CD4-positive, alpha-beta T cell treated with Interleukin-12 subunit alpha and Interleukin-12 subunit beta, for 1 hour (primary cell): ENCODE measurements at places on chromosomes 1 and 21.

DNA sequence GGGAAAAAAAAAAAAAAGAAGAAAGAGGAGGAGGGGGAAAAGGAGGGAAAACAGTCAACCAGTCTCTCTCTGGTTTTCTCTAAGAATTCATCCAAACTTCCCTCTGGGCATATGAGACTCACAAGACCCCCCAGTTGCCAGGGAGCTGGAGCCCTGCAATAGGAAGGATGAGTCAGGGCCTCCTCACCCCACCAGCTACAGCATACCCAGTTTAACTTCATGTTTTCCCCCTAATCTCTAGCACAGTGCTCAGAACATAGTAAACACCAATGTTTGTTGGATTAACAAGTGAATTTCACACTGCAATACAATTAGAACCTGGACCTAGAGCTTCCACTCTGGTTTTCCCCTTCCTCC, 7.8 kb downstream of the F11R start:
- no peak for DNase-seq

GRCh38 chr1:100452641-100453040, 85.3 kb upstream of the GPR88 start:
- DNase-seq = peak; percentile 79

DNA sequence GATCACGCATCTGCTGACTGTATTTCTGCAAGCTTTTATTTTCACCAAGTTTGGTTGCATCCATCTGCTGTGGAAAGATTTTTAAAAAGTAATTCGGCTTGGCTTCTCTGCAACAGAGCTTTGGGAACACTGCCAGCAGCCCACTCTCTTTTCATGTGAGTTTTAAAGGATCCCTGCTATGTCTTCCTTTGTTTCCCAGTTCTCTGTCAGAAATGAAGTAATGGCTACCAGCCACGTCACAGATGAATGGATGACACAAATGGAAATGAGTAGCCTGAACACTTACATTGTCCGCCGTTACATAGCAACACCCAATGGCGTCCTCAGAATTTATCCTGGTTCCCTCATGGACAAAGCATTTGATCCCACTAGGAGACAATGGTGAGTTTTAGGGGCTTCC, 80.6 kb upstream of the RAVER2 start:
- DNase-seq = no peak

- no peak for DNase-seq
These were observed 26.8 kb upstream of the ABCB10 start for GRCh38 chr1:229585338-229585737.

DNA sequence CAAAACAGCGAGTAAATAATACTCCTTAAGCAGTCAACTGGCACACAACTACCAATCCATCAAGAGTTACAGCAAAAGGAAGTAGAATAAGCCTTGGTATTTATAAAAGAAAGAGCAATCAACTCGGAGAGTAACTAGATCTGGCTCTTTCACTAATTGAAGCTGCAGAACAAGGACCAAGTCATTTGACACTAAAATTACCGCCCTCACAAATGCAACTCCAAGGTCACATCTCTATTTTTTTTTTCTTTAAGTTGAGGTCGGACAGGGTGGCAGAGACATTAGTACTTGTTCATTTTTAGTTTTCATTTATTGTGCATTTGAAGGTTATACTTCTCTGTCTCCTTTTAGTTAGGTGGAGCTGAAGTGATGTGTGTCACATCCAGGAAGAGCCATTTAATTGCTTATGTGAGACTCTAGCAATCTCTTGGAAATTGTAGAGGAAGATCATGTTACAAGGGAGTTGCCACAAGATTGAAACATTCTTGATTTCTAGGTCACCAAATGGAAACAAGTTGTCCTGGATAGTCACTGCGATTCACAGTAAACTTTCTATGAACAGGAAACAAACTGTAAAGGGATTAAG, 138.1 kb upstream of the ADAMTS5 start:
- DNase-seq = no peak

GRCh38 chr1:115041654-115042053, 12.0 kb downstream of the TSHB start:
- DNase-seq = no peak

DNA sequence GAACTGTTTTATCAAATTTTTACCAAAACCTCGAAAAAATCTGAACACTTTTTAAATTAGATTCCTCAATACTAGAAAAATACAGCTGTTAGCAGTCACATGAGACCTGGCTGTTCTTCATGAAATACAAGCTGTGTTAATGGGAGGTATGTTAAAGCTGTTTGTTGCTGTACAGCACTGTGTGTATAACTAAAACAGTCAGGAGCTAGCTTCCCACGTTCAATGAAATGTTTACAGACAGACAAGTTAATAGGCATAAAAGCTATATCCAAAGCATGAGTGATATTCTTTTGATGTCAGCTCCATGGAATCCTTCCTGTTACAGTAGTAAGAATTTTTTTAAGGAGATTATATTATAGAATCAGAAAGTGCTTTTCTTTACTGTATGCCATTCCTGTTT, 223.2 kb upstream of the FOXD3 start:
- DNase-seq = no peak

- DNase-seq = no peak
These were observed 61.5 kb downstream of the TNN start for GRCh38 chr1:175129182-175129581.

DNA sequence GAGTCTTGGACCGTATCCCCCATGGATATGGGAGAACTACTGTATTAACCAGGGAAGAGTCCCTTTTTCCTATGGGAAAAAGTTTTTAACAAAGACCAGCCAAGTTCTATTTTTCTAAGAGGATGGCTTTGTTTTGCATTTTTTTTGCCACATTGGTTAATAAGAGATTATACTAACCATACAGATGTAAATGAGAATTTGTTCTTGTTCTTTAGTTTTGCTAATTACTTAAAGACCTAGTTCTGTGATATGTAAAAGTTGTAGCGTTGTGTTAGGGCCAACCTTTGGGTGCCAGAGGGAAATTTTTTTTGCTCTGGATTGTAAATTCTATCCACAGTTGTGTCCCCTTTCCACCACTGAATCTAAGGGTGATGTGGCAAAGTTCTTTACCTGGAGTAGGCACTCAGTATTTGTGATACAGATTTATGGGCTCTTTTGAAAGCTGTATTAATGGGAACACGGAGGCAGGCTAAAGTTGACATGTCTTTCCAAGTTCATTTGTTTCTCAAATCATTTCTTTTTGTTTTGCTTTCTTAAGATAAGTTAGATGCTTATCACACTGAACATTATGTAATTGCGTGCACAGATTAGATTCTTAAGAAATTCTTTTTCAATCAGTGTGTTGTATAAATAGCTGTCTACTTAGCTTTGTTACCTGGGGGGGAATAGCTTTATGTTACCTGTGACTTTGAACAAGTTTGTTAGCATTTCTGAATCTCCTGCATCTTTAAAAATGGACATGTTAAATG, 2.9 kb downstream of the SOAT1 start:
- no peak for DNase-seq

- no peak for DNase-seq
These were observed 526.9 kb downstream of the NEGR1 start for GRCh38 chr1:71755441-71755840.

GRCh38 chr1:93865253-93865652, 13.8 kb downstream of the DNTTIP2 start:
- DNase-seq = no peak

- no peak for DNase-seq
These were observed 104.4 kb downstream of the RHOU start for GRCh38 chr1:228839656-228840055.

GRCh38 chr1:87953732-87954344, 625.2 kb downstream of the LMO4 start:
- DNase-seq = peak; percentile 59

DNA sequence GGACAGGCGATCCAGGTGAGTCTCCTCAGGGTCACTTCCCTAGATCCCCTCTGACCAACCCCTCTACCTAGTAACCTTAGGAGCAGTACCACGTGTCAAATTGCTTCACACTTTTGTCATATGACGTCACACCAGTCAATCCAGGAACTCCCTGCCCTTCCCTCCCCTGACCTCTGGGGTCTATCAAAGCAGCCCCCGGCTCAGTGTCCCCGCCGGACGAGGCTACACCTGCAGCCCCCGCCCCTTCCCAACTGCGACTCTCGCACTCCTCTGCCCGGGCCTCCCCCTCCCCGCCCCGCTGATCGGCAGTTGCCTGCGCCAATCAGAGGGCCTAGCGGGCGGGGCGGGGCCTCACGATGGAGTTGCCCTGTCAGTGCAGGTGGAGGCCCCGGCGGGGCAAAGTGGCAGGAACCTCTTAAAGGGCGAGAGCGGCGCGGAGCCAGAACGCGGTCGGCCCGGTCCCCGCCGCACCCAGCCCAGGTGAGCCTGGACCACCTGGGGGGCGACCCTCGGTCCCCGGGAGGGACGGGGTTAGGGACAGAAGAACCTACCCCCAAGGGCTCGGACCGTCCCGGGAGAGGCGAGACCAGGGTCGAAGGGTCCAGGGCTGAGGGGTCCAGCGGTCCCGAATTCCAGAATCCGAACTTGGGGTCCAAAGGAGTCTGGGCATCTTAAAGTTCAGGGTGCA, 27.5 kb upstream of the EPB41 start:
- DNase-seq = peak; percentile 92

DNA sequence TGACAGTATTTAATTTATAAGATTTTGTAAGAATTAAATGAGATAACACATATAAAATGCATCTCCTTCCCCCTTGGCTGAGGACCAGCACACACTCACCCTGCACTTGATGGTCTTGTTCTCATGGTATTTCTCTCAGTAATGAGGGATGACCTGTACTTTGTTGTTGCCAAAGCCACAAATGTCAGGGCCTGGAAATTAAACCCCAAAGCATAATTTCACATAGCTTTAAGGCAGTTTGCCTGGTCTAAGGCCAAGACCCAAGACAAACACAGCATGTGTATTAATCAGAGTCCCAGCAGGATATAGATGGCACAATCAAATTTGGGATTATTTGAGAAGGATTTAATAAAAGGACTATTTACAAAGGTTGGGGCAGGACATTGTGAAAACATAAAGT, 48.6 kb upstream of the EPS15 start:
- DNase-seq = no peak

GRCh38 chr1:111729946-111730681, 9.1 kb downstream of the INKA2 start:
- no peak for DNase-seq

- peak; percentile 4 for DNase-seq
These were observed 316.0 kb downstream of the VAV3 start for GRCh38 chr1:107649023-107649422.

DNA sequence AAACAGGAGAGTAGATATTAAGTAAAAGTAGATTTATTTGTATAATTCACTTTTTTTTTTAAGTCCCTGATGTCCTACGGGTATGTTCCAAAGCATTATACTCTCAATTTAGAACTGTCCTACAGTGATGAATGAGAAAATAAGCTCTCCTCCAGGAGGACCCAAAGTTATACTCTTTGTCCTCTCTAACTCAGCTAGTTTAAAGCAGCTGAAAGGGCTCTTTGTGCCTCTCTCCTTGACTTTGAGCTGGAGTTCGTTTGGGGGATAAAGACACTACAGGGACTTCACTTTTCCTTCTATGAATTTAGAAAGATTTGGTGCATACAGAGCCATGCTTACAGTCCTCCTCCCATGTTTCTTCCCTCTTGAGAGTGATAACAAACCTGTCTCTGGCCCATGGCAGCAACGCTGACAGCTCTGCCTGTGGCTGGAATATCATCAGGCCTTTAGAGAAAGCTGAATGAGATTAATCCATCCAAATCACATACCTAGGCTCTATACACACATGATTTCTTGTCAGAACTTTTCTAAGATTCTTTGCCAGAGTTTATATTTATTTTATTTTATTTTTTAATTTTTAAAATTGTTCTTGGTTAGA, 134.3 kb downstream of the PIK3R3 start:
- DNase-seq = no peak

GRCh38 chr1:214332946-214333798, 52.2 kb downstream of the SMYD2 start:
- peak; percentile 24 for DNase-seq

GRCh38 chr1:164614316-164614715, 55.3 kb downstream of the PBX1 start:
- no peak for DNase-seq

DNA sequence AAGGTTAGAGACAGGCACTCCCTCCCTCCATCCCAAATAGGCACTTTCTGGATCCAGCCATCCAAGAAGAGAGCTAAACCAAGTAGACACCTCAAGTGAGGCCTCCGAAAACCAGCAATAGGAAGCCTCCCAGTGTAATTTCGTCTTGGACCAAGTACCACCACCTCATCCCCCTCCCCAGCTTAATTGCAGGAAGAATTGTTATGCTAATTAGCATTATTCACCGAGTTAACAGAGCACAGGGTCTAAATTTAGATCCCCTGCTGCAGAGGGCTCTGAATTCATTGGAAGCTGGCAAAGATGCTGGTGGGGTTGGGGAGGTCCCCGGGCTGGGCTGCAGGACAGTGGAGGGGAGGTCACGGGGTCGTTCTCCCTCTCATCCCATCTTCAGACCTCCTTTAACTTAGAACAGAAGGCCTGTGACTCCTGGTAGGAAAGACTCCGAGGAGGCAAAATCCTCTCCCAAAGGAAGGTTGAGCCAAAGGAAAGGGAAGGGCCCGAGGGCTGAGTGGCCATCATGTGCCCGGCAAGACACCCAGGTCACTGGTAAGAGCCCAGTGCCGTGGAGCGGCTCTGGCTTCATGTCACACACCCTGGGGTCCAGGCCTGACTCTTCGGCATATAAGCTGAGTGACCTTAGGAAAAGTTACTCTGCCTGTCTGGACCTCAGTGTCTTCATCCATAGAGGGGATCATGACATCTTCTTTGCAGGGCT, 209.2 kb upstream of the GRIK3 start:
- no peak for DNase-seq

GRCh38 chr21:42107881-42108553, 36.9 kb downstream of the UMODL1 start:
- peak; percentile 72 for DNase-seq

- DNase-seq = no peak
These were observed 8.1 kb downstream of the MIS18A start for GRCh38 chr21:32270748-32271147.

DNA sequence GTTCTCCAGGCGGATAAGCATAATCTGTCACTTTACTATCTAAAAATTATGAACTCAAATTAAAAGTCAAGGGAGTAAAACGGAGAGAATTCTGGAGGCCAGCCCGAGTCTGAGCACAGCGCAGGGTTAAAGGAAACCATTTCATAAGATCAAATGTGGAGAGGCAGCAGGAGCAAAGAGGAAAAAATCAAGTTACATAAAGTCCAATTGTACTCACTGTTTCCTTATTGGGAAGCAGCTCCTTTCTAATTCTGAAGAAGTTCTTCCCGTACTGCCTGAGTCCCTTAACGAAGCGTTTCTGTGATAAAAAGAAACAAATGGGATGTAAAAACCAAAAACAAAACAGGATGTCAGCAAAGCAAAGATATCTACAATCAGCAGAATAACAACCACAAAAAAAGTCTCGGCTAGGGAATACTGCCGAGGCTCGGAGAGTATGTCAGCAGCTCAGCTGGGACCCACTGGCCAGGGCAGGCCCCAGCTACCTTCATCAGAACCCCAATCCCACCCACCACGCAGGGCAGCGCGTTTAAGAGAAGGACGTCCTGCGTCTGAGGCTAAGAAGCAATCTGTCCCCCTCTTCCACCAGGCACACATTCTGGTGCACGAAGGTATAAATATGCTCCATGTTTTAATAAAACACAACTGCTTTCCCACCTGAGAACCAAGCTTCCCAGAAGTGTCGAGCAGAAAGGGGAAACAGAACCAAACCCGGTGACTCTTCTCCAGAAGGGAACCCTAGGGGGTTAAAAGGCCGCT, 104.8 kb downstream of the SLC45A1 start:
- peak; percentile 24 for DNase-seq
